ENCODE measurements at places on chromosomes 6 and 20. TPM values are rescaled to one million over a fixed set of nuclear protein-coding genes. Genes with fewer than 3 reads are reported as not detected.

Gene C4A
- total RNA-seq, result 254 TPM

Gene MROH8
- 11.1 TPM for total RNA-seq

Gene SLC22A2
- total RNA-seq, result 0.99 TPM

Gene OXT
- not detected for total RNA-seq

DNA sequence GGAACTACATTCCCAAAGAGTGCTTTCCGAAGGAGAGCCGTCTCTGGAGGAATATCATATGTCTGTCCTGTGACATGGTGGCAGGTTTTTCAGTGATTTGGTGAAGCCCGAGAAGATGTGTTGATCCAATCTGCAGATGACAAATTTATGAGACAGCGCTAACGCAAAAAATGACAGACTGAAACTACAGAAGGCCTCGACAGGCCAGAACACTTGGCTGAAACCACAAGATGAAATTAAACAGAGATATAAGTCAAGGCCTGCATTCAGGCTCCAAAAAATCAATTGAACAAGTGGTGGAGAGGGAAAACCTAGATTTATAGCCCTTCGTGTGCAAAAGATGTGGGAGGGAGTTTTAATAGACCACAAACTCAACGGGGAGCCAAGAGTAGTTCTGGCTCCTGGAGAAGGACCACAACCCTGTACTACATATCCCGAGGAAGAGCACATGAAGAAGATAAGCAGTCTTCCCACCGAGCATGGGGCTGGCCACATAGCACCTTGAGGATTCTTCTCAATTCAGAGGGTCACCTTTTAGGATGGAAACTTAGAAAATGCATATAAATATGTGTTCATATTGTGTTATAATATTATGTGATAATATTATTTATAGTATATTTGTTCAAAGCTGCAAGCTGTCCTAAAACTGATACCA is 231.3 kb upstream of the PDE10A start:
- no peaks in the 10 kb centered on the region for H3K36me3 ChIP-seq
- H3K27ac ChIP-seq, result no peak overlapping the region
- H3K4me1 ChIP-seq, result peaks cover 5% of the 10 kb centered on the region
- no peaks in the 10 kb centered on the region for H3K27me3 ChIP-seq
- DNase-seq, result no peak
- H3K4me3 ChIP-seq, result no peak overlapping the region

DNA sequence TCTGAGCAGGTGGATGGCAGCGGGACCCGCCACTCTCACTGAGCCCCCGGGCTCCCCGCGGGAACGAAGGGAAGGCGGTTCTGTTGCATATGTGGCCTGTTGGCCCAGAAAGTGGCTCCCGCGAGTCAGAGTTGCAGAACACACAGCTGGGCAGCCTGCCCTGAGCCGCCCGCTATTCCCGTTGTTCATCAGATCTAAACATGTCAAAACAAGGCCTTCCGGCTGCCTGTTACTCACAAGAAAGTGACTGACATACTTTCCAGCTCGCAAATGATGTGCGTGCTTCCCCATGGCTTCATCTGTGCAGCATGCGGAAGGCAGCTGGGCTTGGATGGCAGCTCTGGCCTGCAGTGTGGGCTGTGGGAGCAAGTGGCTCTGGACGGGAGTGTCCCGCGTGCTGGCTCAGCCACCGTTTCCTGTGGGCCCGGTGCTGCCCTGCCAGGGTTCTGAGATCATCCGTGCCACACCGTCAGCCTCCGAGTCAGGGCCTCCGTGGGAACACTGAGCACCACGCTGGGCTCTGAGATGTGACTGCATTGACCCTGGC is 227.3 kb downstream of the ERMARD start:
- H3K27ac ChIP-seq, result no peak overlapping the region
- H3K27me3 ChIP-seq, result no peaks in the 10 kb centered on the region
- DNase-seq, result peak; percentile 49
- H3K36me3 ChIP-seq, result no peaks in the 10 kb centered on the region

DNA sequence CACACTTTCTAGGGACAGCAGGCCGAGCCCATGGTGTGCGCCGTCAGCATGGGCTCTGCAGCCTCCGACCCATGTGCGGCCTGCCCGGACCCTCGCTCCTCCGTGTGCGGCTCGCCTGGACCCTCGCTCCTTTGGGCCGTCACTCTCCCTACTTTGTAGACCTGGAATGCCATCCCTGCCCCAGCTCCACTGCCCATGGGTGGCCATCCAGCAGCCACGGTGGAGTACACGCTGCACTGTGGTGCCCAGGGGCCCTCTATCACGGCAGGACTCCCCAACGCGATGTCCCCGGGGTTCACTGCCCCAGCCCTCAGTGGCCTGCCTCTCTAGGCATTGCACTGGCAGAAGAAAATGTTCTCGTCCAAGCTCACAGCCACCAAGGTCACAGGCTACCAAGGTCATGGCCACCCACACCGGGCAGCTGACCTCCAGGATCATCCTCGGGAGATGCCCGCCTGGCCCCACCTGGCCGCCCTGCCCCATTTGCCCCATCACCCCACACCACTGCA is 24.1 kb upstream of the MRGBP start:
- no peak overlapping the region for H3K4me3 ChIP-seq
- H3K27ac ChIP-seq, result no peak overlapping the region
- DNase-seq, result no peak
- no peaks in the 10 kb centered on the region for H3K36me3 ChIP-seq

Measured in sigmoid colon (tissue), 7 donors.